ENCODE measurements at places on chromosomes 5 and 9.
A peak's percentile ranks its signal among the peaks of the same experiment; 100 is the strongest.

GRCh38 chr9:132645711-132646110 lies 24.1 kb downstream of the DDX31 start:
- DNase-seq = no peak

DNA sequence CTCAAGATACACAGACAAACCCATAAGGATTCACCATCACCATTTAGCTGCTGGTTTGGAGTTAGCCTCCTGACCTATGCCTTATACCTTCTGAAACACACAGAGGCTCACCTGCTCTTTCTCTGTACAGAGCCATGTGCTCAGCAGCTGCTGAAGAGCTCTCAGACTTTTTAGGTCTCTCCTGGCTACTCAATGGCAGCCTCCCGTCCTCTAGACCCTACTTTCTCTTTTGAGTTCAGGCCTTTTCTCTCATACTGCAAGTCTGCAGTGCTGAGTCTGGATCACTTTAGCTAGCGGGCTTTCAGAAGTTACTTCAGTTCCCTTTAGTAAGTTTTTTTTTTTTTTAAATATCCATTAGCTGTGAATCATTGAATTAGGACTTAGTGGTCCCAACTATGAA lies 25.7 kb downstream of the LVRN start:
- no peak for DNase-seq

DNA sequence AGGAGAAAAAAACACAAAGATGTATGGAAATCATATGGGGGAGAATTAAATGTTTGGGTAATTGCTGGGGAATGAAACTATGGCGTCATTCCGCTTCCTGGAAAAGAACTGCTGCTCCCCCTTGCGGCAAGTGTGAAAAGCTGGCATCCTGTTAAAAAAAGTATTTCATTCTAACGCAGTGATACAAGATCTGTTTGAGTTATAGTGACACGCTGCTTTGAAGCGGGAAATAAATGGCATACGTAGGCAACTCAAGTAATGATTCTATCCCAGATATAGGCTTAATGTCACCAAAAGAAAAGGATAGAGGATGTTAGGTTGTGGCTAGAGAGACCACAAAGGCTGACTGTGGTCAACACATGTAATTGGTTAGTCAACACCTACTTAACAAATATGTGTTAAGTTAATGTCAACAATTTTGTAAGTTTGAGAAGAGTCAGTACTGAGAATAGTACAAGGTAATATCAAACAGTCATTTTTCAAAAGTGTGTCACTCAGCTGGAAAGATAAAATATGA lies 70.2 kb upstream of the ALDH1A1 start:
- DNase-seq = peak; percentile 84

GRCh38 chr9:120331913-120332312 lies 248.1 kb downstream of the CDK5RAP2 start:
- no peak for DNase-seq

- DNase-seq = no peak
These were observed 168.1 kb downstream of the ROR2 start for GRCh38 chr9:91781906-91782305.

- DNase-seq = no peak
These were observed 70.2 kb upstream of the IL12B start for GRCh38 chr5:159400476-159400875.

- no peak for DNase-seq
These were observed 238.2 kb downstream of the NR3C1 start for GRCh38 chr5:143165049-143165880.

- no peak for DNase-seq
These were observed 947.3 kb upstream of the COX7C start for GRCh38 chr5:85670417-85670816.

GRCh38 chr5:8615142-8615858 lies 746.4 kb downstream of the MTRR start:
- no peak for DNase-seq

DNA sequence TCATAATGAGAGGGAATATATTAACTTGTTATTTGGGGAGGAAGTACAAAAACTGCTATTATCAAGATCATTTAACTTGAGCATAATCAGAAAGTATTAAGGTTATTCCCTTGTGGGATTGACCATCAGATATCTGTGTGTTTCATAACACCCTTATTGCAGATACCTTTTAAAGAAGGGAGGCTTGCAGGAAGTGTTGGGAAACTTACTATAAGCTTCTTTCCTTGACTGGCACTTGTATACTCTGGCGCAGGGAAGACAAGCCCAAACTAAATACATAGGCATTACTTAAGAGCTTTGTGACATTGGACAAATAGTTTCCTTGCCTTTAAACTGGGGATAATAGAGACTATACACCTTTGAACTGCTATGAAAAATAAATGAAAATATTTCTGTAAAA lies 50.9 kb downstream of the PIK3R1 start:
- no peak for DNase-seq

GRCh38 chr9:72169178-72169577 lies 19.9 kb downstream of the GDA start:
- no peak for DNase-seq

- DNase-seq = peak; percentile 69
These were observed 1.4 kb downstream of the PCDH1 start for GRCh38 chr5:141876628-141877355.

DNA sequence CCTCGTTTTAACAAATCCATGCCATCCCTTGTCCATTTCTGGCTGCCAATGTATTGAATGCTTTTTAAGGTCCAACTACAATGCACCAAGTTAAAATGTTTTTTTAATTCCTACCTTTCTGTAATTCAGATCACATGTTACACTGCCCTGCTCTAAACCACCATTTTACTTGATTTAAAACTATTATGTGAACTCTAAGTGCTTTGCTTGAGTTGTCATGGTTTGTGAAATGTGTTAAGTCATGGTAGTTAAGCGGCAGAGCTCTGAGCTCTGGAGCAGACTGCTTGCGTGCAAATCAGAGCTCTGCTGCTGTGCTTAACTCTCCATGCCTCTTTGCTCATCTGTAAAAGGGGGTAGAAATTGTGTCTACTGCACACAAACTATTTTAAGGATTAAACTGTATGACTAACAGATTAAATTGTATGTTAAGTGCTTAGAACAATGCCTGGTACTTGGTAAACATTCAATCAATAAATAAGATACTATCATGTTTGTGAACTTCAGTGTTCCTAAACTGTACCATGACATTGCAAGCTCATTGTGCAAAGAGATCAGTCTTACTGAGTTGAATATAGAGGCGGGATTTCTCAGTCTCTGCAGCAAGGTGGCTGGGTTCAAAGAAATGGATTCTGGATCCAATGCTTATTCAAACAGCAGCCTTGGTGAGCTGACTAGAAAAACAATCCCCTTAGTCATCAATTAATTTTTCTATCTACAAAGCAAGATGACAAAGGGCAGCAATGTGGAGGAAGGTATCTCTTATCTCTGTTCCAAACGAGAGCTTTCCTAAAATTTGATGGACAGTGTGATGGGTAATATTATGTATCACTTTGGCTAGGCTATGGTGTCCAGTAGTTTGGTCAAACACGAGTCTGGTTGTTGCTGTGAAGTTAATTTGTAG lies 16.1 kb upstream of the CMBL start:
- no peak for DNase-seq

DNA sequence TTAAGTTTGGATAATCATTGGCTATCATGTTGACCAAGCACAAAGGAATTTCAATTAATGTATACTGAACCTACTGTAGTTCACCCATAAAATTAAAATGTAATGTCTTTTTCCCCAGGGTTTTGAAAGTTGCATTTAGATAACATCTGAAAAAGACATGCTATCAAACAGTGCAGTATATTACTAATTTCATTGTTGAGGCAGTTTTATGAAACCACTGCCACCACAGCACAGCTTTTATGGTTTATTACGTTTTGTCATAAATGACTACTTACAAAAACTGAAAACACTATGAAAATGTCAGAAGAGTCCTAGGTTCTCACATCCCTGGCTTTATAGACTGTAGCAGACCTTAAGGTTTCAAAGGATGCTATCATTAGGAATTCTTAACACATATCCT lies 32.0 kb upstream of the HAPLN1 start:
- no peak for DNase-seq

- DNase-seq = no peak
These were observed 22.9 kb upstream of the PIK3R1 start for GRCh38 chr5:68192679-68193060.

- no peak for DNase-seq
These were observed 3.7 kb upstream of the MRNIP start for GRCh38 chr5:179862296-179862695.

DNA sequence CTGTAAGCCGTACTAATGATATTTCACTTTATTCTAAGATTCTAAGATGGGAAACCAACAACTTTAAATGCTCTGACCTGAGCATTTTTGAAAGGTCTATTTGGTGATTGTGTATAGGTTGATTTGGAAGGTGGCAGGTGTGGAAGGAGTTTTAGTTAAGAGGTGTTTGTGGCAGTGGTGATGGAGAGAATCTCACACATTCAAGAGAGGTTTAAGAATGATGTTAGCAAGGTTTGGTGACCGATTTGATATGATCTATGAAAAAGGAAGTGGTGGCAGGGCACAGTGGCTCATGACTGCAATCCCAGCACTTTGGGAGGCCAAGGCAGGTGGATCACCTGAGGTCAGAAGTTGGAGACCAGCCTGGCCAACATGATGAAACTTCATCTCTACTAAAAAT lies 319.2 kb upstream of the CD180 start:
- no peak for DNase-seq

DNA sequence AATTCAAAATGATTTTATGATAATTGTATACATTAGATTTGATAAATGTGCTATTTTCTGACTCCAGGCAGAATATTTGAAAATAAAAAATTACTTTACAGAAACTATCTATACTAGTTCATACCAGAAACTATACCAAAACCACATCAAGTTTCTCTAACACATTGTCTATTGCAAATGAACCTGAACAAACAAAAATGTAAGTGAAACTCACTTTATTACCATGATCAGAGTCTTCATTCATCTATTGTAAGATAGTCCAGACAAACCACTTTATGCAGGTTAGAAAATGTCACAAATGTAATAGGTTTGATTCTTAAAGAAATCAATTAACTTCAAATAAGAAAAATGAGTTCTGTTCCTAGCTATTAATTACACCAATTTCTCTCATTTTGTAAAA lies 99.4 kb downstream of the OXCT1 start:
- no peak for DNase-seq

GRCh38 chr5:113546703-113547183 lies 33.2 kb downstream of the YTHDC2 start:
- DNase-seq = no peak

GRCh38 chr9:89408628-89409101 lies 89.2 kb downstream of the SEMA4D start:
- no peak for DNase-seq

DNA sequence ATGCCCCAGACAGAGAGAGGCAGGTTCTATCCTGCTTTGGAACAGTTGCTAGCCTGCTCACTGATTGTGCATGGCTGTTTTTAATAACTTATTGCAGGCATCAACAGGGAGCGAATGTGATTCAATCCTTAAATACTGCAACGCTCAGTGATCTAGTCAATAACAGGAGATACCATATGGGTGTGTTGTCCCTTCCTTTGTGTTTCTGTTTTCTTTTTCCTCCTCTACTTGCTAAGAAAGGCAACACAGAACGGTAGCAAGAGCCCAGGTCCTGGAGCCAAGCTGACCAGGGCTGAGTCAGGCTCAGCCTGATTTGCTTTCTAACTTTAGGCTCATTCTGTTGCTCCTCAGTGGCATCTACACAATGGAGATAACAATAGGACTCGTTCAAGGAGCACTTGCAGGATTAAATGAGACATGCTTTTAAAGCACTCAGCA lies 98.6 kb upstream of the EQTN start:
- peak; percentile 49 for DNase-seq

GRCh38 chr5:157550663-157551062 lies 24.9 kb downstream of the ADAM19 start:
- no peak for DNase-seq

- DNase-seq = no peak
These were observed 45.1 kb downstream of the C9orf50 start for GRCh38 chr9:129575818-129576217.

DNA sequence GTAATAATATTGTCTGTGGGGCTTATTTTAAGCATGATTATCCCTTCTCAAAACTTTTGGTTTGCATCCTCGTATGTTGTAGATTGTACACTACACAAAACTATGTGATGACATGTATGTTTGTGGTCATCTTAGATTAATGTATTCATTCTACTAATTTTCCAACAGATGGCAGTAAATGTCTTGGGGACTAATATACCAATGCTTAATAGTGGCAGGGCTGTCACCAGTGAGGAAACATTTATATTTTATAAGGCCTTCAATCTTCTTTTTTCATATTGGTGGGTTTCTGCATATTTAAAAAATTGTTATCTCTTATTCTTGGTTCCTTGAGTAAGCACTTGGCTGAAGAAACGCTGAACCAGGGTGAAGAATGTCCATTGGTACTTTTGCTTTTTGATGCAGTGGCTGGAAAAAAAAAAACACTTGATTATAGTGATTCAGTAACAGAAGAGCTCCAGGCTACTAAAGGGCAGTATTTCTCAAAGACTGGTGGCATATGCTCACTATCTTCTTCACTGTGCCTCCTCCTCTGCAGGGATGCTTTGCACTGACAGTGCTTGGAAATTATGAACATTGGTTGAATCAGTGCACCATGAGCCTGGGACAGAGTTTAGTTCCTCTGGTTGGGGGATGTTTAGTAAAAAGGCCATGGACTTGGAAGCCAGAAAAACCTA lies 530.3 kb downstream of the RASEF start:
- DNase-seq = no peak

- DNase-seq = no peak
These were observed 36.2 kb upstream of the OR2S2 start for GRCh38 chr9:35993976-35994720.

DNA sequence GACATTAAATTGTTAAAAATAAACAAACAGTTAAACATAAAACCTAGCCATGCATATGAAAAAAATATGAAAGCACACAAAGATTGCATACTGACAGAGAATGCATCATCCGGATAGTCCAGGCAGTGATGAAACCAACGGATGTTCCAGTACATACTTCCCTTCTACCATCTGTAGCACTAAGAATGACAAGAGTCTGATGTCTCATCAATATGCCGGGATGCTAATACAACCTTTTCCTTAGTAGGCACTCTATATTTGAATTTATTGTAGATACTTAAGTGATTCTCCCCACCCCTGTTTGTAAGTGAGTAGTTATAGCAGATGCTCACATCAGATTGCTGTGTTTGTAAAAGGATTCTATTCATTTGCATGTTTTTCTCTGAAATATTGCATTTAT lies 571.2 kb upstream of the WWC1 start:
- DNase-seq = no peak

GRCh38 chr5:132224716-132225115 lies 2.9 kb downstream of the P4HA2 start:
- DNase-seq = no peak

DNA sequence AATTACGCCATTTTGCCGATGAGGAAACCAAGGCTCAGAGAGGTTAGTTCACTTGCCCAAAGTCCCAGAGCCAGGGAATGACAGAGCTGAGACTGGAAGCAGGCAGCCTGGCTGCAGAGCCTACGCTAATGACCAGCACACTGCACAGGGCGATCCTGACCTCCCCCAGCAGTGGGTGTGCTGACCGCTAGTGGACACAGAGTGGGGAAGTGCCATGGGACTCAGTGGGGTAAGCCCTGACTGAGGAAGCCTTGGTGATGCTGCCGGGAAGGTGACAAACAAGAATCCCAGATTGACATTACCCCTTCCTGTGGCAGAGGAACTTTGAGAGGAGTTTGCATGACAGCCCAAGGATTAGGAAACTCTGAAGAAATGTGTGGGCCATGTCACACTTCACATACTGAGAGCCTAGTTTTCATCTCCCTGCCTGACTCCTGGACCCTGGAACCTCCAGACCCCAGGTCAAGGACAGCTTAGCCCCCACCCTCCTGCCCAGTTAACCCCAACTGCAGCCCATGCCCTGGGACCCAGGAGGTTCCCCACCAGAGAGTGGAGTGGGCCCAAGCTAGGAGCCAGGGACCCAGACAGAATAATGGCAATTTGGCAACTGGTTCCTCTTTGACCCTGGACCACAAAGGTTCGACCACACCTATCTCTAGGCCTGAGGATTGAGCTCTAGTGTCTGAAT lies 19.7 kb upstream of the CSF1R start:
- no peak for DNase-seq

Data from GM23338 (cell line).